ENCODE measurements at places on chromosomes 7 and 10.

DNA sequence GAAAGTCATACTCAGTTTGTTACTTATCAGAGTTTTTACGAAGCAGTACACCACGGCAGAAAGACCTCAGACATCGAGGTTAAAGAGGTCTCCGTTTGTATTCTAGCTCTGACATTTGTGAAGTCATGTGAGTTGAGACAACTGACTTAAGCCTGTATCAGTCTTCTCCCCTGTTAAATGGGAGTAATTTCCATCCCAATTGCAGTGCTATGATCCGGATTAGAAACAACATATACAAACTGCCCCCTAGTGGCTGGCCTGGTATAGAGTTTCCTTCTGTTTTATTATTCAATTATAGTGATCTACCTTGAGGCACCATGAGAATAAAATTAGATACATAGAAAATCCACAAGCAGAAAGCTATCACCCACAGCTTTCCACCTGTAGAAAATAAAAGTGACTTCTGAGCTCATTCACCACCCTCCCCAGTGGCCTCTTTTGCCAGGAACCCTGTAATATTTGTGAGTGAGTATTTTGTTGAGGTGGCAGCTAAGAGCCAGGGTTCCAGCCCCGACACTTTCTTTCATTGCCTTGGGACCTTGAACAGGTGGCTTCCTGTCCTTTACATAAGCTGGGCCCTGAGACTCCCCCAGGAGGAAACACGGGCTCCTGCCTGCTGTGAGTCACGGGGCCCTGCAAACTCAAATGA, 607.2 kb upstream of the MGMT start:
- DNase-seq: no peak

DNA sequence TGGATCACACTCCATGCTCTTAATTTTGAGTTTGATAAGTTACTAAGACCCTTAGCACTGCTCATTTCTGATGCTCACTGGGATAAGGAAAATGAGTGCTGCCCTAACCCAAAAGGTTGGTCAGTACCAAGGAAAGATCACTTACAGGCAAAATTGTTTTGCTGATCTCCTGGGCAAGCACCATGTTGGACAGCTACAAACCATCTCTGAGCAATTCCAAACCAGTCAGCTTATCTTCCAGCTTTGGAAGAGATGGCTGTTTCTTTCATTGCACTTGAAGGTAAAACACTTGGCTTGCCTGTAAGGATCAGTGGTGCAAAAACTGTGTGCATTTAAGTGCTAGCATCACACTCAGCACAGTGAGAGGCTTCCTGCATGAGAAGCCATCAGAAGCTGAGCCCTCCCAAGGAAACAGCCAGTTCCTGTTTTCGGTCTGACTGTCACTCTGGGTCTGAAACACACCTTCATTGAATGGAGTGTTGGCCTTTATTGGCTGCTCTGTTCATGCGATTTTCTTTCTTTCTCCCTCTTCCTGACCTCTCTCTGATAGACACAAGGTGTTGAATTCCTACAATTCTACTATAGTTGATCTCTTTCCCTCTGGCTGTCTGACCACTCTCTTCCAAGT, 126.4 kb upstream of the GHITM start:
- no peak for DNase-seq

DNA sequence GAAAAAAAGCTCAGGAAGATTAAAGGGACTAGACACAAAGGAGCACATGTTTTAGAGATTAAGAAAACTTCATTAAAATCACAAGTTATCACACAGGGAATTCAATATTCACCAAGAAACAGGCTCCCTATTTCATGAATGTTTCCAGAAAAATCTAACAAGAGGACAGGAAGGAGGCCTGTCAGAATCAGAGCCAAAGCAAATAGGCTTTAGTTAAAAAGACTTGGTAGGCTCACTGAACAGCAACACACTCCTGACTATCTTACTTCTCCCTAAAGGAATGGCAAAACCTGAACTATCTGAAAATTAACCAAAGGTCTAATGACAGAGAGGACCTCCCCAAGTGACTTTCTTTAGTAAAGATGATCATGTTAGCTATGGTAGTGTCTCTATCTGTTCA, 188.3 kb upstream of the MEOX2 start:
- no peak for DNase-seq

DNA sequence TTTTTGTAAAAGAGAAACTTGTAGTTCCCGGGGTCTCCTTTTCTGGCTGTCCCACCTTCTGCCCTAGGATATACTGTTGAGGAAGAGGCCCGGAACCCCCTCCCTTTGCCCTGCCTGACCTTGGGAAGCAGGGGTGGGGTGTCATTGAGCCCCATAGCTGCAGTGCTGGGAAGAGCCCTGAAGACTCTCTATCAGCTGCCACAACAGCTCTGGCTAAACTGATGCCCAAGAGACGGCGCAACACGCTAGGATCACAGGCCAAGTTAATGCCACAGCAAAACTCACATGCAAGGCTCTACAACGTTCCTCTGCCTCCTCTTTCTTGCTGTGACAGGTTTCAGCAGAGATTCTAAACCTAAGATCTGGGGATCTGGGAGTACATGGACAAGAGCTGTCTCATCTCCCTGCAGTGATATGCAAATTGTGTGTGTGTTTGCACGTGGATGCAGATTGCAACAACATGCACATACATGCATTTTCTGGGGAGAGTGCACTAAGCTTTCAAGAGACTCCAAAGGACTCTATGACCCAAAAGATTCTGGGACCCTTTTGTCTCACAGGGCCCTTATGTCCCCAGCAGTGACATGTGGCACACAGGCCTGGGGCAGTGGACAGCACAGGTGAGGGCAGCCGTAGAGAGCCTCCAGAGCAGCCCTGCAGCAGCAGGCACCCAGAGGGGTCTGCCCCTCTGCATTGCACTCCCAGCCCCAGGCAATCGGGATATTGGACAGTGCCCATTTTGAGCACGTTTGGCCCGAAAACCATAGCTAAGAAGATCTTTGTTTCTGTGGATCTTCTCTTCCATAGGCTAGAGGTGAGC, 2.5 kb downstream of the RASSF4 start:
- no peak for DNase-seq

GRCh38 chr10:649445-649797, 40.0 kb downstream of the DIP2C start:
- DNase-seq: no peak

Measured in CD4-positive, alpha-beta T cell treated with Interleukin-6 at 100 ng/mL for 8 hours (primary cell).